ENCODE measurements at places on chromosomes 13 and 19.
A peak's percentile ranks its signal among the peaks of the same experiment; 100 is the strongest.

GRCh38 chr19:38697641-38698071, 46.6 kb downstream of the CAPN12 start:
- DNase-seq, result no peak

DNA sequence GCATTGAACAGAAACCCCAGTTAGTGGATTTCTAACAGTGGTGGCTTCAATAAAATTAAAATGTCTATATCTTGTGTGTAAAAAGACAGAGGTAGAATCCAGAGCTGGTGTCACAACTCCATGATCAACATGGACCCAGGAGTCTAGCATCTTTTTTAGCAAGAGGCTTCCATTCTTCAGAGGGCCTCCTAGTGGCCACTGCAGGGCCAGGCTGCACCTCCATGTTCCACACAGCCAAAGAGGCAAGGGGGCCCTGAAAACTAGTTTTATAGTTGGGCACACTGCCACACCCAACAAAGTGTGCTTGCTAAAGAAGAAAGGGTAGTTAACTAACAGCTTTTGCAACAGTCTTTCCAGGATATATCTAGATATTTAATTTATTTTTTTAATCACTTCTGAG, 12.9 kb downstream of the N4BP2L1 start:
- no peak for DNase-seq

DNA sequence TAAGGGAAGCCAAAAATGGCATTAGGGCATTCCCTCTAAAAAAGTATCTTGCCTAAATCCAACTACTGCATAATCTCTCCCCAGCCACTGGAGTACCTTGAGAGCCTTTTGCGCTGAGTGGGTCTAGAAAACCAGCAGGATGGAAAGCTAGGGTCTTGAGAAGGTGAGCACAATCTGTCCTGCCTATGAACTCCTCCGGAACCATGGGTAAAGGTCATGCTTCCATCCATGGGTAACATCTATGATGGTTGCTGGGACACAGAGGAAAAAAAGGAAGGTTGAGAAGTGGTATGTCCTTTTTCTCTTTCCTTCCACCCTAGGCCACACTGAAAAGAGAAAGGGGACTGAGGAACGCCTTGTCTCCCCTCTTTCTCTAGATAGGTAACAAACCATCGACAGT, 52.4 kb downstream of the ZNF676 start:
- peak; percentile 10 for DNase-seq

DNA sequence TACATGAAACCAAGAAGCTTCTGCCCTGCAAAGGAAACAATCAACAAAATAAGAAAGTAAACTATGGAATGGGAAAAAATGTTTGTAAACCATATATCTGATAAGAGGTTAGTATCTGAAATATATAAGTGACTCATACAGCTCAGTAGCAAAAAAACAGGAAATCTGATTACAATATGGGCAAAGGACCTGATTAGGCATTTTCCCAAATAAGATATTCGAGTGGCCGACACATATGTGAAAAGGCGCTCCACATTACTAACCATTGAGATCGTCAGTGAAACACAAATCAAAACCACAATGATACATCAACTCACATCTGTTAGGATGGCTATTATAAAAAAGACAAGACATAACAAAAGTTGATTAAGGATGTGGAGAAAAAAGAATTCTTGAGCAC, 2818.6 kb upstream of the PCDH20 start:
- no peak for DNase-seq

- DNase-seq, result no peak
These were observed 21.0 kb downstream of the CCDC8 start for GRCh38 chr19:46392252-46392801.
